ENCODE measurements at places on chromosomes 2 and 18. TPM values are rescaled to one million over a fixed set of nuclear protein-coding genes. Genes with fewer than 3 reads are reported as not detected.

DNA sequence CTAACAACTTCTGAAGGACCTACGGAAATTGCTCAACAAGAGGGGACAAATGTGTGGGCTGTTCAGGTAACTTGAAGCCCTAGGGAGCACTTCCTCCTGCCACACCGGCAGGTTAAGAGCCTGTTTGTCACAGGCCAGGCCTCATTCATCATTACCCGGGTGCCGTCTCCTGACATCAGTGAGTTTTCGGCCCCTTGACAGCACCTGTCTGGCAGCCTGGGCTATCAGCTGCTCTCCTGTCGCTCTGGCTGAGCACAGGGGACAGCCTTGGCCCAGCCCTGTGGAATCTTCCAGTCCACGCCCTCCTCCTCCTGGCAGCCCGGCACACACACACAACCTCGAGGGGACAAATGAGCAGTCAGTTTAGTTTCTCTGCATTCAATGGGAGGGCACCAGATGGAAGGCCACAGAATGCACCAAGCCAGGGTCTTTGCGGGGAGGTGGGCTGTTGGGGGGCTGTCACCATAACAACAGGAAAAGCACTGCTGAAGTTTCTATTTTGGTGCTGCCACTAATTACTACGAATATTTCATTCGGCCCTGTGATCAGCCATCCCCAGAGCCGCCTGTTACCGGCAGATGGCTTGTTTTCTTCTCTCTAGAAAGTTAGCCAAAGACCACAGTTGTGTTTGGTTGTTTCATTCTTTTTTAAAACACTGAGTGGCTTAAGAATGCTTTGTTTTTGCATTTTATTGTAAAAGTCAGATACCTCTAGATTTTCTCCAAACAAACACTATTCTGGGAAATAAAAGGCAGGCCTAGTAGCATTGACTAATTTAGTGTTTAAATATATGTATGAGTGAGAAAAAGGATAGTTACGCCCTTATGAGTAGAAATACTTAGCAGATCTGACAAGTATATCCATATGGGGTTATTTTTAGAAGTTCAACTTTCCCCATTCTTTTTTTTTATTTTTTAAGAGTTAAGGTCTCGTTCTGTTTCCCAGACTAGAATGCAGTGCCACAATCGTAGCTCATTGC is 189.9 kb upstream of the NDUFV2 start:
- no peak for DNase-seq

The PROM2 gene
- total RNA-seq, result 89.5 TPM

GRCh38 chr18:47873625-47874024 is 56.8 kb downstream of the SMAD2 start:
- no peak for DNase-seq

DNA sequence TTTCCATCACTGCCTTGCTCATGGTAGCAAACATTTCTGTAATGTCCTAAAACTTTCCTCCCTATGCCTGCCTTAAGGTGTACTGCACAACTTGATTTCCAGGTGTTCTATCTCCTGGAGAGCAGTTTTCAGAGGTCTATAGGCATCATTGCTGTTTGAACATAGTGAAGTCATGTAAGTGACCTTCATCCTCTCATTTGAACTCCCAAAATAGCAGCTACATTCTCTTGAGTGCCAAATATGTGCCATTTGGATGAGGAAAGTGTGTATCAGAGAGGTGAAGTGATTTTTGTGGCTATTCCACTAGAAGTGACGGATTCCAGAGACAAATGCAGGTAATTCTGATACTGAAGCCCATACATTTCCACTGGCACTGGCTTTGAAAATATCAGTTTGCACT is 3.4 kb downstream of the PPP1R1C start:
- DNase-seq, result no peak

GRCh38 chr2:84427235-84428138 is 31.6 kb downstream of the SUCLG1 start:
- no peak for DNase-seq

Data from esophagus squamous epithelium (tissue), 5 donors.